Daoy (cell line): ENCODE measurements at places on chromosomes 13 and 19.
A peak's percentile ranks its signal among the peaks of the same experiment; 100 is the strongest.

DNA sequence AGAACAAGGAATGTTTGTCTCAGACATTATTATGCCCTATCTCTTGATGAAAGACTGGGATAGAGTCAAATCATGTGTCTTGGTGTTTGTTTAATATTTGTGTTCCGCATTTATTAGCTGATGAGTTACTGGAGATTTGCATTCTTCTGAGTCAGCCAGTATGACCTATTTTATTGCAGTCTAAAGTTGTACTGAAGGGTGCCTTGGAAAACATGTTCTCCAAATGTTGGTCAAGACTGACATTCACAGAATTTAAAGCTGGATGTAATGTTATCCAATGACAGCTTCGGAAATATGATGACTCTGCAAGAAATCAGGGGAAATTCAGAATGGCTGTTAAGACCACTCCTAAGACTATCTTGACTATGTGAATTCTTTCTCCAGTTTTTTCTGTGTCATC is 134.0 kb downstream of the KCNRG start:
- DNase-seq = no peak

GRCh38 chr13:52931539-52932431 is 83.3 kb upstream of the PCDH8 start:
- DNase-seq = no peak

- DNase-seq = no peak
Measured at GRCh38 chr13:23243066-23243465, 62.3 kb downstream of the SGCG start.

DNA sequence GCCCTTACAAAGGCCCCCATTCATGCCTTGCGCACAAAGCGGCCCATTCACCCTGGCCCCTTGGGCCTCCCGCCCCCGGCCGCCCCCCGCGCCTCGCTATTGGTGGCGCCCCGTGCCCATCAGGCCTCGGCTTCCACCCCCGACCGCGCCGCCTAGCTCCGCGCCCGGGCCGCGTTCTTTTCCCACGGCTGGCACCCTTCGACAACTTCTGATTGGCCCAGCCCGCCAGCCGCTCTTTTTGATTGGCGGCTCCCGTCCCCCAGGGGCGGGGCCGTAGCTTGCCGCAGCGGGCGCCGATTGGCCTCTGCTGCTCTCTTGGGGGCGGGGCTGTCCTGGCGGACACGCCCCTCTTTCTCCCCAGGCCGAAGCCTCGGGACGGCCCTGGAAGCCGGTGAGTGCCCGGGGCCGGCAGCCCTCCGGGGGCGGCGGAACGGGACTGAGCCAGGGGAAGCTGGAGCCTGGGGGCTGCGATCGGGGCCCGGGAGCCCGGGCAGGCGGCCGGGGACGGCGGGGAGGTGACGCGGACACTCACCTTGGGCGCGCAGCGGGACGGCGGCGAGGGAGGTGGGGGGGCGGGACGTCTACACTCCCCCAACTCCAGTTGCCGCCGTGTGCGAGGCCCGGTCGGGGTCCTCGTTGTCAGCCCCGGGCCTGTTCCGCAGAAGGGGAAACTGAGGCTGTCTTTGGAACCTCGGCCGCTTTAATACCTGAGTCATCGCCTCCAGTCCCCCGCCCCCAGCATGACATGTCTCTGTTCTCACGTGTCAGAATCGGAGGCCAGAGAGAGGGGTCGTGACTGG is at the start of gene MYH14:
MYH14 (plus strand) TSS at position 342 of the 800 bp plus-strand sequence. CDS start 6,744 bp downstream, outside the sequence.
- peak; percentile 98 for DNase-seq
